CD4-positive, alpha-beta T cell treated with Interleukin-1 beta for 1 hour (primary cell): ENCODE measurements at places on chromosomes 5 and 9.

- no peak for DNase-seq
Observed at GRCh38 chr5:73311291-73312110, 137.1 kb downstream of the FOXD1 start.

- DNase-seq = no peak
Observed at GRCh38 chr5:6875376-6875775, 162.1 kb downstream of the TENT4A start.

GRCh38 chr5:151721087-151721646, 34.5 kb upstream of the SPARC start:
- no peak for DNase-seq

DNA sequence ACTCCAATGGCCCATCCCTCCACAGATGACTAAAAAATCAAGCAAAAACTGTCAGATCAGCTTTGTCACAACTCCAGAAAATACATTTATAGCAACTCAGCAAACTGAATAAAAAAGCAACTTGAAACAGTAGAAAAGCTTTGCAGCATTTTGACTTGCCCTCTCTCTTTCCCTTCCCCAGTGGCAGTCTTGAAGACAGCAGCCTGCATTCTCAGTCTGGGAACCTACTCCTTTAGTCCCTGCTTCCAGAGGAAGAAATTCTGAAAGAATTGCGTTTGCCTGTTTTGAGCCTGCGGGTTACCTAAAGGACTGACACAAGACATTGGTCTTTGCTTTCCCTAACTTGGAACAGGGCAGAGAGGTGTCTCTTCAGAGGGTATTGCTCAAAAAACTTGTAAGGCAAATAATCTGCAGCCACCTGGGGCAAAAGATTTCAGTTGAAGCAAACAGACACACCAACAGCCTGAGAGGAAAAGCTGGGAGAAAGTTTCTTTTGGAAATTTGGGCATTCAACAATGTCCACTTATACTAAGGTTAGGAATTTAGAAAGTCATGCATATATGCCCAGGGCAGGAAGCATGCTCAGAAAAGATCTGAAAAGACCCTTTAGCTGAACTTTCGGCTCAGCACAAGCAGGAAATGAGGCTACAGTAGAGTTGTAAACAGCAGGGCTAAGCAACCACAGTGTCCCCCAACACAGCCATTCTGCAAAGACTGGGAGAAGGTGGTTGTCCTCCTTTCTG, 15.2 kb upstream of the SLC35D2 start:
- peak; percentile 35 for DNase-seq

GRCh38 chr5:117394506-117395157, 820.0 kb upstream of the SEMA6A start:
- no peak for DNase-seq

DNA sequence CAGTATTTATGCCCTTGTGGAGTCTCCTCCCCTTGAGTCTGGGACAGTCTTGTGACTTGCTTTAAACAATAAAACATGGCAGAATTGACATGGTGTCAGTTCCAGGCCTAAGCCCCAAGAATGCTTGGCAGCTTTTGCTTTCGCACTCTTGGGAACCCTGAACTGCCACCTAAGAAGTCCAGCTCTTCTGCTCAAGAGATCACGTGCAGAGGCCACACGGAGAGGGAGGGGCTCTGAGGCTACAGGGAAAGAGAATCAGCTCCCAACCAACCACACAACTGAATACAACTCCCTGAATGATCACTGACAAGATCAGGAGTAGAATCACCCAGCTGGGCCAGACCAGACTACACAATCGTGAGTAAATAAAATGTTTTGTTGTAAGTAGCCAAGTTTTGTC, 97.6 kb downstream of the MED27 start:
- no peak for DNase-seq

DNA sequence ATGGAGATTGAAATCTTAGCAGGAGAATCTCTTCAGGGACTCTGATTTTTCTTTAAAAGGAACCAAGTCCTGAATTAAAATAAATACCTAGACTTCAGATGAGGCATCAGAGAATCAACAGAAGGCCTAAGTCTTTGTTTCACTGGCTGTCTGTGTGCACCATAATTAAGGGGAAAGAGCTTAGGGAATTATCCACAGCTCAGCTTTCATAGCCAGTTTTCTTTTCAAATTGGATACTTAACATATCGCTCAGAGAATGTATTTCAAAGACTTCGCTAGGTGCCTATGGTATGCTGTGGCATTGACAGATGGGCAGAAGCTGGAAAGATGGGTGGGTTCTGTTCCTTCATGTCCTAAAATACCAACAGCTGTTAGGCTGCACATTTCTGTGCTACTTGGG, 325.8 kb downstream of the TMEM38B start:
- no peak for DNase-seq

DNA sequence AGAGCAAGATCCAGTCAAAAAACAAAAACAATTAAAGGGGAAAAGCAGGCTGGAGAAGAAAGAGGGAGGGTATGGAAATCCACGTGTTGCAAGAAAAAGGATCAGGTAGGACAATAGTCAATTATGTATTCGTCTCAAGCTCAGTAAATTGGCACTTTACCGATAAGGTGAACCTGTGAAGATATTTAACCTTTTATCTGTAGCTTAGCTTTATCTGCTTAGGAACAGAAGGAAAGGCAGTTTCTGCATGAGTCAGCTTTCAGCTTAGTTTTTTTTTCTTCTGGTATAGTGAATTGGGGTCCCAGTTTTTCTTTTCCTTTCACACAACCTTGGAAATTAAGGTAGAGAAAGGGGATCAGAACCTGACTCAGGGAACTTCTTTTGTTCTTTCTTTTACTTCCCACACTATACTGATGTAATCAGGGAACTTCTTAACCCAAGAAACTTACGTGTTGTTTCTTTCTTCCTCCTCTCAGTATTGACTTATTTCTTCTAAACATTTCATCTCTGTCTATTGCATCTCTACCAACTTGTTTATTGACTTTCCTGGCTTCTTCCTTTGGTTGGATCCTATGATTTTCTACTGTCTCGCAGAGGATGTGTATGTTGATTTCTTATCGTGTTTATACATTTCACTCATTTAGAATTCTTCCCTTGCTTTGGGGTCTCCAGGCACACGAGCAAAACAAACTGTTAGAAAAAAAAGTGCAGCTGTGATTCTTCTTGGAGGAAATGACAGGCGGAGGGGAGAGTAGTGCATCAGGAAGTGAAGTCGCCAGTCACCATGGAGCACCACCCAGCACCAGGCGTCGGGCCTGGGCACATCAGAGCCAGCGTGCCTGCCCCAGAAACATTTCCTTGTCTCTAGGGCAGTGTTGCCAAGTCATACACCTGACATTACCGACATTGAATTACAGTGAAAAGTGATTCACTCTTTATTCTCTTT, 123.0 kb upstream of the LHFPL2 start:
- no peak for DNase-seq

GRCh38 chr9:34579808-34580163, 9.7 kb downstream of the CNTFR start:
- DNase-seq = no peak

GRCh38 chr5:34531751-34532360, 124.3 kb upstream of the RAI14 start:
- no peak for DNase-seq

GRCh38 chr9:90259311-90260246, 383.0 kb downstream of the DIRAS2 start:
- no peak for DNase-seq
